Brain microvascular endothelial cell (primary cell): ENCODE measurements at places on chromosomes 1 and 21.

GRCh38 chr1:76835203-76835602 is 32.1 kb upstream of the ST6GALNAC5 start:
- peak; percentile 3 for DNase-seq

DNA sequence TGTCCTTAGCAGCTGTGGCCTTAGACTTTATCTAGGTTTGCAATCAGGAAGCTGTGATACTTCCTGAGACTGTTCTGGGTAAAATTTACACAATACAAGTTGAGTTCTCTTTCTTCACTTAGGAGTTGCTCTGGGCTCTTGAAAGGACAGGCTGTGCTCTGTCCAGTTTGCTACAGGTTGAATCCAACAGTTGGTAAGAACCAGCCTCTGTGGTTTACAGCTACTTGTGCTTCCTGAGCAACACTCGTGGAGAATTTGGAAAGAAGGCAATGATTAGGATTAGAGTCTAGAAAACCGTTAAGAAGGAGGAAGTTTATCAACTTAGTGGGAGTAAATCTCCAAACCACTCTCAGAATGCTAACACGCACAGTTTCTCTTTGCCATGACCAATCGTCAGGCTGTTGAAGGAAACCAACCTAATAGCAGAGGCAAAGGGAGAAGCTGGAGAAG is 26.8 kb downstream of the GFI1 start:
- no peak for DNase-seq

- DNase-seq = peak; percentile 43
These were observed 53.6 kb upstream of the ADARB1 start for GRCh38 chr21:45020629-45021427.

- no peak for DNase-seq
These were observed 1490.8 kb downstream of the BRINP3 start for GRCh38 chr1:188986745-188987417.

GRCh38 chr1:51744506-51745303 is 127.8 kb downstream of the OSBPL9 start:
- DNase-seq = no peak
